ENCODE measurements at places on chromosomes 5 and 9.

DNA sequence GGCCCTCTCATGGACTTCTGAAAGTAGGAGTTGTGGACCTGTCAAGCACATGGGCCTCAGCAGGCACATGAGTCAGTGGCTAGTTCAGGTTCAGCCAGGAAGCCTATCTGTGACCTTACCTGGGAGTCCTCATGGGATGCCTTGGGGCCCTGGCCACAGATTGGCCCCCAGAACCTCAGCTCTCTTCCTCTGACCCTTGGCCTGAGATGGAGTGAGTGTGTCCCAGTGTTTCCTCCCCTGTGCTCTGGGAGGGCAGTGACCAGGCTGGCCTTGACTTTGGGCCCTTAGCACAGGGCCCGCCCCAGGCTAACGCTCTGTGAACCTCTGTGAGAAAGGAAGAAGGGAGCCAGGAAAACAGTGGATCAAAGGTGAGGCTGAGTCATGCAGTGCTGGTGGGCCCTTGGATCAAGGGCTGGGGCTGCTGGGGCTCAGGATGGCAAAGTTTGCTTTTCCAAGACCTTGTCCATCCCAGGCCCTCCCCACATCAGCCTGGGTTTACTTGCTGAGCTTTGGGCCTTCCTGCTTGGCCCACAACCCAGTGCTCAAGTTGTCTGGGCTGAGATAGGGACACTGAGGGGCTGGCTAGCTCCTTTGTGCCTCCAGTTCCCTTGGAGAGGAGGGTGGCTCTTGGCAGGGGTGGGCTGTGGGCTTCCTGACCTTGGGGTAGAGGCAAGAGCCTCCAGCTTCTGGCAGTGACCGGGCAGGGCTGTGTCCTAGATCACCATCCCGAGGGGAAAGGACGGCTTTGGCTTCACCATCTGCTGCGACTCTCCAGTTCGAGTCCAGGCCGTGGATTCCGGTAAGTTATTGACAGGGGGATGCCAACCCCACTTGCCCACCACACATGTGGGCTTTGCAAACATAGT lies 41.4 kb downstream of the RGS3 start:
- DNase-seq: no peak

DNA sequence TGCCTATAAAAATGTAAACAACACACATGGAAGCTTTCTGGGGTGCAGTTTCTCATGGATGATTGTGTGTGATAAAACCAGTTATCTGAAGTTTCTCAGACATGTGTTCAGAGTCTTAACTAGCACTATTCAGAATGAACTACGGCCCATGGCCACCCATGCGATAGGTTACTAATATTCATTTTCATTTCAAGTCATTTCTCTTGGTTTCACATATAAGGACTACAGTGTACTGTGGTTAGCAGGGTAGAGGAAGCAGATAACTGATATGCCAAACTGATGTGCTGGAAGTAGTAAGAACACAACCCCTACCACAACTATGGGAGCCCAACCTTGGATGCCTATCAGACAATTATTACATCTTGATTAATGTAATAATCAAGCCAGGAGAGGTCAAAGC lies 372.1 kb downstream of the DTWD2 start:
- no peak for DNase-seq

- DNase-seq: no peak
Observed at GRCh38 chr5:81147886-81148571, 85.1 kb upstream of the CKMT2 start.

GRCh38 chr9:126165755-126166154 lies 160.9 kb upstream of the MVB12B start:
- no peak for DNase-seq

- DNase-seq: no peak
Observed at GRCh38 chr5:177547736-177548135, 6.6 kb downstream of the FAM193B start.
